ENCODE measurements at places on chromosomes 2 and 18.

DNA sequence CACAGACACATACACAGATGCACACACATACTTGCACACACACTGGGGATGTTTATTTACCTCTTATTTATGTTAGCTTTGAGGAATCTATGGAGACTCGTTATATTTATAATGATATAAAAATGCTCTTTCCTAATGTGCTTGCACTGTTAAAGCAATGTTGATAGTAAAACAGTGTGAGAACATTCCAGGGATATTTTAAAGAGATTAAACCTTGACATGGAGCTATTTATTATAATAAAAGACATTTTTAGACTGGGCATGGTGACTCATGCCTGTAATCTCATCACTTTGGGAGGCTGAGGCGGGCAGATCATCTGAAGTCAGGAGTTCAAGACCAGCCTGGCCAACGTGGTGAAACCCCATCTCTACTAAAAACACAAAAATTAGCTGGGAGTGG, 557.3 kb upstream of the ZNF804A start:
- no peak for DNase-seq

- no peak for DNase-seq
Observed at GRCh38 chr18:50724751-50725151, 95.1 kb downstream of the MRO start.

DNA sequence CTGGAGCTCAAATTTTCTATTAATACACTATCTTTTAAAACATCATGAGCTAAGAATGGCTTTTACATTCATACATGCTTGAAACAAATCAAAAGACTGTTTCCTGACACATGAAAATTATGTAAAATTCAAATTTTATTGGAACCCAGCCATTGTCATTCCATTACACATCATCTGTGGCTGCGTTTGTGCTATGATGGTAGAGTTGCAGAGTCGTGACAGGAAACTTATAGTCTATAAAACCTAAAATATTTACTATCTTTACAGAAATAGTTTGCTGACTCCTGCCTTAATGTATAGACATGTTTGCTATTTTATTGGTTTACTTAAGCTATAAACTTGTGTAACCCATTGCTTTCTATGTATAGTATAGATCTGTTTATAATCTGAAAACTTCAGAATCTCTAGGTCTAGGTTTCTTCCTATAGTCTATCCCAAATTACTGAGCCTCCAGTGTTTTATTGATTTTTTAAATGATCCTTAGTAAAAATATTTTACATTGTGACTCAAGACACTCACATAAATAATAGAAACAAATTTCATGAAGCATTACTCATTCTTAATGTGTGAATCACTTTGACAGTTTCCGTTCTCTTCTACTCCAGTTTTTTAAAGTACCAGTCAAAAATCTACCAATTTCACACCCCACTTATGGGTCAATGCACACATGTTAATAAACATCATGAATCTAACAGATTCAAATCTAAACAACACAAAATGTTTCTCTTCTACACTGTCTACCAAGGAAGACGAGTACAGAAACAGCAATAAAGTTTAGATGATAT, 26.4 kb upstream of the MRPL19 start:
- no peak for DNase-seq

DNA sequence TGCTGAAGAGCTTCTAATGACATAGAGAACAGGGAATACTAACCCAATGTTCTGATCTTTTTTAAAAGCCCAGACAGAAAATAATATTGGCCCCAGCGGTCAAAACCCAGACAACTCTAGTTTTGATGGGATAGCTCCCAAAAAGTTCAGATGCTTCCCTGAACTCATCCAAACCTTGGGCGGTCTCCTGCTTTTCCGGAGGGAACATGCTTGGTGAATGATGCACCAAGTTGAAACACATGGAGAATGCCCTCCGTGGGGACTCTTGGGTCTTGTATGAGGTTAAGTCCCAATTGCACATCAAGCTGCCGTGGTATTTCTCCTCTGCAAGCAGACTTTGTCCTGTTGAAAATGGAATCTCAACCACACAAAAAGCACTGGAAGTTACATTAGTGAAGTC, 120.7 kb upstream of the CTAGE1 start:
- no peak for DNase-seq

DNA sequence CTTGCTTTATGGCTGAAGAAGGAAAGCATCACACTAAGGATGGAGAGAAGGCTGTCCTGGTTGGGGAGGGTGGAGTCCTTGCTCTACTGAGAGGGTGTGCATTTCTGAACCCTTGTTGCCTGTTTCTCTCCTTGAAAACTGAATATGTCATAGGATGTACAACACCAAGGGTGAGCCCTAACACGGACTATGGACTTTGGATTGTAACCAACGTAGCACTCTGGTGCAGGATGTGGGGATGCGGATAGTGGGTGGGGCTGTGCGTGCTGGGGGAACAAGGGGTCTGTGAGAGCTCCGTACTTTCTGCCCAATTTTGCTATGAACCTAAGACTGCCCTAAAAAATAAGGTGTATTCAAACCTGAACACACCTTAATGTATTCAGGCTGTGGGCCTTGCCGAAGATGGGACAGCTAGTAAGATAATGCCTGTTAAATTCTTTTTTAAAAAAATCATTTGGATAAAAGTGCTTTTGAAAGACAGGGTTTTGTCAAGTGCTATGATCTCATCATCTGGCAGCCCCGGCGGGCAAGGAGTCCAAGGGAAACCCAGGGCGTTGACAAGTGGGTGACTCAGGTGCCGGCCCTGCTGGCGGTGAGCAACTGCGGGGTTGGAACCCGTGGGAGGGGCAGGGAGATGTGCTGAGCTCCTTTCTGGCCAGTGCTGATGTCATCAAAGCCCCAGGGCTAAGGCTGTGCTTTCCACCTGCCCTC, 54.0 kb downstream of the GATA6 start:
- peak; percentile 24 for DNase-seq

DNA sequence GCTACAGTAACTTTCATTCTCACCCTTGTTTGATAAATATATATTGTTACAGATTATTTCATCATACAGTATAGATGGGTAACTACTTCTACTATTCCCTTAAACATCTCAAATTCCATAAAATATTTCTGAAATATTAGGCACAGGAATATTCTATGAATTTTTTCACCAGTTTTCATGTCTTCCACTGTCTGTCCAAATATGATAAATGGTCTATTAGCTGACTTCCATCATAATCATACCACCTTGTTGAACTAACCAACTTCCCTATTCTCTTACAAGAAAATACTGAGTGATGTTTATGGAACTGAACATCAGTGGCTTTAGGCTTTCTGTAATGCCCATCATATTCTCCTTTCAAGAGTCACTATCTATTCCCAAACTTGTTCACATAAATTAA, 82.4 kb downstream of the TRAPPC8 start:
- no peak for DNase-seq

- DNase-seq = no peak
Observed at GRCh38 chr2:28035163-28035690, 144.7 kb downstream of the BABAM2 start.

- no peak for DNase-seq
Observed at GRCh38 chr2:103165836-103166235, 404.0 kb downstream of the TMEM182 start.
